ENCODE measurements at places on chromosomes 2 and 18.

GRCh38 chr2:18117592-18117991 lies 239.1 kb downstream of the KCNS3 start:
- no peaks in the 10 kb centered on the region for H3K36me3 ChIP-seq
- H3K4me3 ChIP-seq, result no peak overlapping the region
- H3K4me1 ChIP-seq, result no peaks in the 10 kb centered on the region
- H3K27me3 ChIP-seq, result no peaks in the 10 kb centered on the region
- no peak for DNase-seq
- H3K27ac ChIP-seq, result no peak overlapping the region

GRCh38 chr18:10086458-10087210 lies 172.8 kb downstream of the VAPA start:
- H3K4me1 ChIP-seq, result no peaks in the 10 kb centered on the region
- no peak overlapping the region for H3K4me3 ChIP-seq
- H3K27ac ChIP-seq, result no peak overlapping the region
- H3K36me3 ChIP-seq, result no peaks in the 10 kb centered on the region
- no peak for DNase-seq

DNA sequence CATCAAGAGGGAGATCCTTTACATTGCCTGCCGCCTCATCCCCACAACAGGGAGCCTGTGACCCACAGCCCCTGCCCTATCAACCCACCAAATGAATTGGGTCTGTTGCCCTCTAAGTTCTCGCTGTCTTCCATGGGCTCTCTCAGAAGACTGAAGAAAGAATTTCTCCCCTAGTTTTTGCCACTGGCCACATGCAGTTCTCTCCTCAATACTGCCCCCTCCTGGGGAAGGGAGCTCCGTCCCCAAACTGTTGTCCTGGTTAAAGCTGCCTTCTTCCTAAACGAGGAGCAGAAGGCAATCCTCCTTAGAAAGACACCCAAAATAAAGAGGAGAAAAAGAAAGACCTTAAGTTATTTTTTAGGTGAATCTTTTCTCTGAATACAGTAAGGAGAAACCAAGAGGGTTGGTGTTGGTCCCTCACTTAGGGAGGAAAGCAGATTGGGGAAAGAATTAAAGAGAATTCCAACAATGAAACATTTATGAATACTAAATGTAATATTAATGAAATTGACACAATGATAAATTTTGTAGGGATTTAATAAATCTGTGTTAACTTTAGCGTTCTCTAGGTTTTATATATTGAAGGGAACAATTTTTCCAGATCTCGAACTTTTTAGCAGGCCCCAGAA lies 31.1 kb upstream of the SATB2 start:
- no peaks in the 10 kb centered on the region for H3K36me3 ChIP-seq
- H3K4me1 ChIP-seq, result no peaks in the 10 kb centered on the region
- DNase-seq, result no peak
- no peak overlapping the region for H3K27ac ChIP-seq

DNA sequence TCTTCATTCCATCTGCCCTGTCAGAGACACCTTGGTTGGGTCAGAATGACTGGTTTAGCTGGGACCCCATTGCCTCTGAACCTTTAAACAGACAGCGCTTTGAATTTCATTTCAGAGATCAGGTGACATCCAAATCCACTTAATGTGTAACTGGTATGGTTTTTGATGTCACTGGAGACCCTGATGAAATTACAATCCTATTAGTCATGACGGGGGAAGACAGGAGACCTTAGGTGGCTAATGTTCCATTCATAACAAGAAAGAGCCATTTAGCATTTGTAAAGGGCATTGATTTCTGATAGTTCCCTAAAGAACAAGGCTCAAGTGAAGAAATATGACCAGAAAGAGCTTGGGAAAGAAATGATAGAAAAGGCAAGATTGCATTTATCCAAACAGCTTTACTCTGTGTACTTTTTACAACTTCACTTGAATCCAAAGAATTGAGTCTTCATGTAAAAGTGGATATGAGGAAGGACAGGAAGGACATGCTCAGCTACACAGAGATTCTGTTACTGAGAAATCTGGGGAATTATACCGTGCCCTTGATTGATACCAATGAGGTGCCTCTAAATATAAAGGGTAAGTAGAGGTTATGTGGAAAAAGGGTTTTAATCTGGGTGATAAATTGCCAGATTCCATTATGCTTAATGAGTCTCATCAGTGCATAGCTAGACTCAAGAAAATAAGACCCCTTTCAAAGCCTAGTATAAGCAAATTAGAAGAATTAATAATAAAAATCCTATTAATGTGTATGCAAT lies 198.2 kb downstream of the NCKAP5 start:
- H3K4me1 ChIP-seq, result no peaks in the 10 kb centered on the region
- no peaks in the 10 kb centered on the region for H3K27me3 ChIP-seq
- DNase-seq, result no peak
- no peak overlapping the region for H3K27ac ChIP-seq
- no peaks in the 10 kb centered on the region for H3K36me3 ChIP-seq

DNA sequence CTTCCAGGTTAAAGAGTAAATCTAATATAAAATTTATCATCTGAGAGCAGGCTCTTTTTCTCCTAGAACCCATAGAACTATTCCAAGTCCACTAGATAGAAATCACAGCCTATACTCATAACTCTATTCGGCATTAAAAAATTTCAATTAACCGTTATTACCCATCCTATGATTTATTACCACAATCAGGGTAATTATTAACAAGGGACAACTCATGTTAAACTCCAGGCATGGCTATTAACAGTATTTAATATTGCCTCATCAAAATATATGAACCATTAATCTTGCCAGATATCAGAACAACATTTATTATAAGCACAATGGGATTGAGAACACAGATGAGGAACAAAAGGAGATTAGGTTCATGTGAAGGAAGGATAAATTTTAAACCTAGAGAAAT lies 136.8 kb upstream of the RIOK3 start:
- no peaks in the 10 kb centered on the region for H3K36me3 ChIP-seq
- peaks cover 9% of the 10 kb centered on the region for H3K4me1 ChIP-seq
- H3K27ac ChIP-seq, result no peak overlapping the region
- no peak overlapping the region for H3K4me3 ChIP-seq

- no peak for DNase-seq
- H3K27me3 ChIP-seq, result no peaks in the 10 kb centered on the region
- peak overlapping the region; percentile 96 for H3K27ac ChIP-seq
- peak overlapping the region; percentile 77 for H3K4me3 ChIP-seq
- no peaks in the 10 kb centered on the region for H3K4me1 ChIP-seq
Measured at GRCh38 chr2:26245231-26245732, 543 bp downstream of the HADHB start.

- H3K27ac ChIP-seq, result no peak overlapping the region
- no peaks in the 10 kb centered on the region for H3K27me3 ChIP-seq
- H3K4me3 ChIP-seq, result no peak overlapping the region
- no peaks in the 10 kb centered on the region for H3K4me1 ChIP-seq
- DNase-seq, result no peak
- no peaks in the 10 kb centered on the region for H3K36me3 ChIP-seq
Measured at GRCh38 chr2:82498777-82499443, 1960.2 kb downstream of the SUCLG1 start.

DNA sequence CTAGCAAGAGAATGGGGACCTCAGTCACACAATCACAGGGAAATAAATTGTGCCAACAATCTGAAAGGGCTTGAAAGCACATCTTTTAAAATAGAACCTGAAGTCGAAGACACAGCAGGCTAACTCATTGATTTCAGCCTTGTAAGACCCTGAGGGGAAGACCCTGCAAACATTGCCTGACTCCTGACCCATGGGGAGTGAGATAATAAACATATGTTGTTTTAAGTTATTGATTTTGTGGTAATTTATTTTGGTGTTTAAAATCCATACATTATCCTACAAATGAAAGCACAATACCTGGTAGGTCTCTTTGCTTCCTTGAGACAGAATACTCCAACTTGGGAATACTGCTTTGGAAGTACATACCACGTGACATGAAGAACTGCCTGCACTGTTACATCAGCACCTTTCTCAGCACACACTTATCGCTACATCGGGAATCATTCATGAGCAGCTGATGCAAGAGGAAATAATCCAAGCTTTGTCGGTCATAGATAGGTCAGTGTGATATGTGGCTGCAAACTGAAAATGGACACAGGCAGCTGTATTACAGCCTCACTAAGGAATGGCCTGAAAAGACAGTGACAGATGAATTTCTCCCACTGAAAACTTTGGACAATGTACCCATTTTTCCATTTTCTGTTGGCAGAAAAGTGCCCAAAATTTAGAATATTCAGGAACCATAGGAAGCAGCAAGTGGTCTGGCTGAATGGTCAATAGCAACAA lies 494.5 kb upstream of the MAP2 start:
- no peaks in the 10 kb centered on the region for H3K27me3 ChIP-seq
- no peak for DNase-seq
- no peak overlapping the region for H3K4me3 ChIP-seq
- H3K27ac ChIP-seq, result no peak overlapping the region
- no peaks in the 10 kb centered on the region for H3K4me1 ChIP-seq

All from right atrium auricular region (tissue), 2 donors.